ENCODE measurements at places on chromosomes 2 and 18. TPM values are rescaled to one million over a fixed set of nuclear protein-coding genes. Genes with fewer than 3 reads are reported as not detected.

GRCh38 chr18:8765783-8766463, 60.6 kb downstream of the MTCL1 start:
- DNase-seq = no peak

GRCh38 chr2:31874071-31874470, 136.7 kb downstream of the MEMO1 start:
- no peak for DNase-seq

GRCh38 chr18:58148954-58149471, 105.0 kb downstream of the NEDD4L start:
- no peak for DNase-seq

- no peak for DNase-seq
Measured at GRCh38 chr18:46095532-46095931, 2.6 kb downstream of the ATP5F1A start.

DNA sequence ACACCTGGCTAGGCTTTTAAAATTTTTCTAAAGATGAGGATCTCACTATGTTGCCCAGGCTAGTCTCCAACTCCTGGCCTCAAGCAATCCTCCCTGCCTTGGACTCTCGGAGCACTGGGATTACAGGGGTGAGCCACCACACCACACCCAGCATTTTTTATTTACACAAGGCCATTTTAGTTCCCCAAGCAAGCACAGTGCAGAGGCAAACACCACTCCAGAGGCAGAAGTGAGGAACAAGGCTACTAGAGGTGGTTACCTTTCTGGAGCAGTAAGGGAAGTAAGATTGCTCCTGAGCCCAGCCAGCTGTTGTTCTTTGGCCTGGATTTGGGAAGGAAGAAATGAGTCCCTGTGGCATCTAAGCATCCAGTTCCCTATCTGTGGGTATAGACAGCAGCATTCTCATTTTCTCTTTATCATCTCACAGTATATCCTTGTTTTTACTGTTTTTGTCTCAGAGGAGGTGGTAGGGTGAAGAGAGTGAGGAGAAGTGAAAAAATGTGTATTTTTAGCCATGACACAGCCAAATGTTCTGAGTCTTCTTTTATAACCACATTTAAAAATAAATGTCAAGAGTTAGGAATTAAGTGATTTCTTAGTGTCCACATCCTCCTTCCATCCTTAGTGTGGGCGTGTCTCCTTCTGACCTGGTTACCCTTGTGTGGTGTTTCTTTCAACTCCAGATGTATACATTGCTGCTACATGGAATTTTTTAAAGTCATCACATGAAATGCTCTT, 10.5 kb upstream of the TTC39C start:
- no peak for DNase-seq

GRCh38 chr2:2663401-2664036, 332.4 kb upstream of the MYT1L start:
- no peak for DNase-seq

The GPR39 gene
- polyA plus RNA-seq = not detected

The DAW1 gene
- not detected for polyA plus RNA-seq

All from naive B cell (primary cell).